MG63 (cell line): ENCODE measurements at places on chromosomes 4 and X.

DNA sequence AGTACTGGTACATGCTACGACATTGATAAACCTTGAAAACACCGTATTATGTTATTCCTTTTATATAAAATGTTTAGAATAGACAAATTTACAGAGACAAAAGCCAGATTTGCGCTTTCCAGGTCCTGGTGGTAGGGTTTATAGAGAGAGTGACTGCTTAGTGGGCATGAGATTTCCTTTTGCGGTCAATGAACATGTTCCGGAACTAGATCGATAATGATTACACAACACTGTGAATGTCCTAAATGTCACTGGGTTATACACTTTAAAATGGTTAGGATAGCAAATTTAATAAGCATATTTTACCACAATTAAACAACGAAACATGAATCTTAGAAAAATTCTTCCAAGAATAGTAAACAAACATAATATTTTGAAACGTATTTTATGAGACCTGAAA, 77.3 kb downstream of the MAGEA10 start:
- no peak for DNase-seq

DNA sequence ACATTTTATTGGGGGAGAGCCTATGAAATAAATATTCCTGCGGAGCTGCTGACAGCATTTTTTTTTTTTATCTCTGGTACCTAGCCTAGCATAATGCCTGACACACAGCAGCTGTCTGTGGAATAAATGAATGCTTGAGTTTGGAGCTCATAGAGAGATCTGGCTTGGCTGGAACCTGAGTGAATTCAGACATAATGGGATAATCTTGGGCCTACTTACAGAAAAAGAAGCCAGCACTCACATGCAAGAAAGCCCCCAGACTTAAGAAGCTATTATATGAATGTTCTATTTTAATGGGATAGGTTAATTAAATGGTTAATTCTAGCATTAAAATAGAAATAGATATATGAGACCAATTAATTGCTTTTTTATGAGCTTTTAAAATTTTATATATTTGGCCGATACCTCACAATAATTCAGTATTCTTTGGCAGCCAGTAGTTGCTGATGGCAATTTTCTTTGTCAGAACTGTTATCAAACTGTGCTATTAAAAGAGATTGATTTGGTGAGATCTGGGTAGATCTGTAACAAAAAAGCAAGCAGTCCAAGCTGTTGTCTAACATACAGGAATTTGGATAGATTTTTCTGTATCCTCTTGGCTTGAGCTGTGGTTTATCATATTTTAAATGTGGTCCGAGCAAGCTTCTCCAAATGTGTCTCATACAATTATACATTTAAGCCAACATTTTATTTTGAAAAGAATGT, 654.2 kb downstream of the PCDH7 start:
- no peak for DNase-seq

DNA sequence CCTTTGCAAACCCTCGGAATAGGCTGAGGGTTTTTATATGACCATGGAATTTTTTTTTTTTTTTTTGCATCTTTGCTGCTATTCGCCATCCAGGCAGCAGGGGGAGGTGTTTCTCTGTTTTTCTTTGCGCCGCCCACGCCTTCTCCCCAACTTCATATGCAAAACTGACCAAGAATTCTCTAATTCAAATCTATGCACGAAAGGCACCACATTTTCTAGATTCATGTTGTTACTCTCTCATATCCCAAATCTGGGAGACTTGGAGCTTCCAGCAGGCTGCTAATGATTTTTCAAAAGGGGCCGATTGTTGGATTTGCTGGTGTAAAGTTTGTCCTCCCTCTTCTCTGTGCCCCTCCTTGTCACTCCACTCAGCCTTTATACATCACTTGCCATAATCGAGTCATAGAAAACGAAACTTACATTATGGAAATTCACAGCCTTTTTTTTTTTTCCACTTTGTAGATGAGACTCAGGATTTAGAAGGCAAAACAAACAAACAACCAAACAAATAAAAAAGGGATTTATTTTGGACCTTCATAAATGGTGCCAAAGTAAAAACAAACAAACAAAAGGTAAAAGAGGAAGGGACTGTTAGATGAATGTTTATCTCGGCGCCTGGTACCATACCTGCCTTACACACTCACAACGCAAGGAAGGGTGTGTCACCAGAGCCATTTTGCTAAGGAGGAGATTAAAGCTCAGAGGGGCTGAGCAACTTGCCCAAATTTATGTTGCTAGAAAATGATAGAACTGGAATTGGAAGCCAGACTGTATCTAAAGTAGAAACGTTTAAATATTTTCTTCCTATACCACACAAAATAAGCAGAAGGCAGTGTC, 29.3 kb upstream of the BOD1L1 start:
- DNase-seq = no peak

DNA sequence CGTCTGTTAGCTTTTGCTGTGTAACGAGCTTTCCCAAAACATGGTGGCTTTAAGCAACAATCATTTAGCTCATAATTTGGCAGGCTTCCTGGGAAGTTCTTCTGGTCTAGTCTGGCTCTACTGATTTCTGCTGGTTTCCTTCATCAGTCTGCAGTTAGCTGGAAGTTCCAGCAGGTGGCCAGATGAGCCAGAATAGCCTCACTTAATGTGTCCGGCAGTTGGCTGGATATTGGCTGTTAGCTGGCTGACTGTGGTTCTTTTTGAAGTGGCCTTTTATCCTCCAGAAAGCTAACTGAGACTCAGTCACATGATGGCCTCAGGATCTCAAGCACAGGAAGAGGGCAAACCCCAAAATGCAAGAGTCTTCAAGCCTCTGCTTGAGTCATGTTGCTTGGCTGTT, 34.9 kb downstream of the FTHL17 start:
- peak; percentile 23 for DNase-seq

- DNase-seq = no peak
Observed at GRCh38 chrX:63058204-63058603, 292.9 kb downstream of the SPIN4 start.

DNA sequence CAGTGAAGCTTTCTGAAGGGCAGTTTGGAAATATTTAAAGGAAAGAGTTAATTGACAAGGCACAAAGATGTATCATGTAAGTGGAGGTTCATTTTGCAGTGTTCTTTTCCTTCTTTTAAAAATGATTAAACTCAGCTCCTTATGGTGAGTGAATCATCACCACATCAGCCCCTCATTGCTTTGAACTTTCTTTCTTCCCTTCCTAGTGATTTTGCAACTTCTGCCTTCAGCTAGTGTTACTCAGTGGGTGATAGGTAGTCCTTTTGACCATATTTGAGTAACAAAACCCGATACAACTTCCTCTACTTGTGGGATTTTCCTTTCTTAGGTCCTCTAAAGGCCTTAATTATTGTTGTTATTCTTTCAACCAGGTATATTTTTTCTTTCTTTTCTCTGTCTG, 8.2 kb downstream of the ZCCHC4 start:
- DNase-seq = no peak

DNA sequence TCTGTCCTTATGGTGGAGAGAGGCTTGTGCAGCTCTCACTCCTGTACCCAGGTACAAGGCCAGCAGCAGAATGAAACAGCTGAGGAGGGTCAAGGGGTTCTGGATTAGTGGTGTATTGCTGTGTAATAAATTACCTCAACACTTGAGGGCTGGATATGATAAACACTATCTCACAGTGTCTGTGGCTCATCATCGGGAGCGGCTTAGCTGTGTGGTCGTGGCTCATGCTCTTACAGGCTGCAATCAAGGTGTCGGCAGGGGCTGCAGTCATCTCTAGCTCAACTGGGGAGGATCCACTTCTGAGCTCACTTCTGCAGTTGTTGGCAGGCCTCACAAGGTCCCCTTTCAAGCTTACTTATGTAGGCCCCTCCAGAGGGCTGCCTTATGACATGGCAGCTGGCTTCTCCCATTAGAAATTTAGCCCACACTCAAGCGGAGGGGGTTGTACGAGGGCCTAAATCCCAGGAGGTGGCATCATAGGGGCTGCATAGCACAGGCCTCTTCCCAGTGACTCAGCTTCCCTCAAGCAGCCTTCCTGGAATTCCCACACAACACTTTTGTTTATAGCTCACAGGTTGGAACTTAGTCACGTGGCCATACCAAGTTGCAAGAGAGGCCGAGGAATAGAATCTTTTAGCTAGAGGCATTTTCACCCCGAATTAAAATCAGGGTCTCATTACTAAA, 148.2 kb upstream of the RPS6KA3 start:
- no peak for DNase-seq

GRCh38 chr4:106364282-106364681, 4.3 kb downstream of the GIMD1 start:
- DNase-seq = no peak
